ENCODE measurements at places on chromosomes 3 and 15.

DNA sequence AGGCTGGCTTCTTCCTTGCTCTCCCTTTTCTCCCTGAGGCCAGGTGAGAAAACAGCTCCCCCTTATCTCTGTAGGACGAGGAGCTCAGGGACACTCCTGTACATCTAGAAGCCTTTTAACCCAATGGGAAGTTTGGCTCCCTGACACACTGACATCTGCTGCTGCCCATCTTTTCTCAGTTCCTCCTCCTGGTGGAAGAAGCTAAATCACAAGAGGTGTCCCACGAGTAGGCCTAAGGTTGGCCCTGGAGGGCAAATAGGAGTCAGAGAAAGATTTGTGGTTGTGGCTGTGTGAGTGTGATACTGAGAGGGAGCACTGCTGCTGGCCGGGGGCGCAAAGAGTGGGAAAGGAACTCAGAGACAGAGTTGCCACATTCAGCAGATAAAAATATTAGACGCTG, 49.5 kb downstream of the ARHGAP31 start:
- no peak for DNase-seq

- DNase-seq, result no peak
Measured at GRCh38 chr15:33860754-33861153, 107.5 kb upstream of the CHRM5 start.

DNA sequence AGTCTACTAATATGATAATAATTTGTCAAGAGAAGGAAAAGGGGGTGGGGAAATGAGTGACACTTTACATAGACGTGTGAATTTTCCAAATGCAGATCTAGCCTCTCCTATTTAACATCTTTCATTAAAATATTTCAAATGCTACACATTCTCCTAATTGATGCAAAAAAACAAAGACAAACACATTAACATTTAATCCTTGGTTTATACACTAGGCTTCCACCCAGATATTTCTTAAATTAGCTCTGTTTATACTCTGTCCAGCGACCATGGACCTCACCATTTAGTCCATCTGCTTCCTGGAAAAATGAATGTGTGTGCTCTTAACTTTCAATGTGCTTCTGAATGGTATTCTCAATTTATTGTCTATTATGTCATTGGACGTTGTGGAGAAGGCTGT, 409.9 kb downstream of the LSAMP start:
- DNase-seq, result no peak

DNA sequence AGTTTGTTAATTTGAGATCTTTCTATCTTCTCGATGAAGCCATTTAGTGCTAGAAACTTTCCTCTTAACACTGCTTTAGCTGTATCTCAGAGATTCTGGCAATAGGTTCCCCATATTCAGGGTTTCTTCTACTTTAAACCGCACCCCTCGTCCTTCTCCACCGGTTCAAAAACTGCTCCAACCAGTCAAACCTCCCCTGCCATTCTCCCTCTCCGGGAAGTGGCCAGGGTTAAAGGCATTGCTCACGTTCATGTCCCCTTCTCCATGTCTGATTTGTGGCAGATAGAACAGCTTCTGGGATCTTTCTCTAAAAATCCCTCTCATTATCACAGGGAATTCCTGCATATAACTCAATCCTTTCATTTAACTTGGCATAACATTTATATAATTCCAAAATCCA, 14.4 kb downstream of the ALDH1L1 start:
- DNase-seq, result no peak

DNA sequence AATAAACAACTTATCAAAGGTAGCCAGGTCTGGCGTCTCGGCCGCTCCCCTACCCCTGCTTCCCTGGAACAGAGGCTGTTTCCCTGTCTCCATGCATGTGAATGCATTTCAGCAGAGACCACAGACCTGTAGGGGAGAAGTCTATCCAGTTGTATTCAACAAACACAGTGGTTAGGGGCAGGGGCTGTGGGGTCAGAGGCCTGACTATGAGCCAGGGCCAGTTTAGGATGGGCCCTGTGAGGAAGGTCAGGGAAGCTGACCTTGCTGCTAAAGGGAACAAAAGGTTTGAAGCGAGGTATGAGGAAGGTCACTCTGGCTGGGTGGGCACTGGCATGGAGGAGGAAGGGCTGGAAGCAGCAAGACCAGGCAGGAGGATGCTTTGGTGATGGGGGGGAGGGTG, 184.6 kb downstream of the XXYLT1 start:
- DNase-seq, result no peak

GRCh38 chr15:90058308-90058707, 44.0 kb downstream of the IDH2 start:
- no peak for DNase-seq

DNA sequence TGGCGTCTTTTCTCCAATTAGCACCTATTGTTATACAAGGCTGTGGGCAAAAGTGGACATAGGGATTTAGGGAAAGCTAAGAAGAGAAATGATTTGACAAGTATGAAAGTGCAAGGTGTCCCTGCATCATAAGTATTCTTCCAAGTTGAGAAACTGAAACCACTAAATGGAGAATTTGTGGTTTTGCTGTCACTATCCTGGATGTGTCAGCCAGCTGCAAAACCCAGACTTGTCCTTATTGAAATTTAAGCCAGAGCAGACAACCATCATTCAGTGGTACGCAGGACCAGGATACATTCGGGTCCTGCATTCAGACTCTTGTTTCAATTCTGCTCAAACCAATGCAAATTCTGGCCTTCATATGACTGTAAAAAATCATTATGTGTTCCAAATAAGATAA, 384.8 kb upstream of the TGFBR2 start:
- no peak for DNase-seq

DNA sequence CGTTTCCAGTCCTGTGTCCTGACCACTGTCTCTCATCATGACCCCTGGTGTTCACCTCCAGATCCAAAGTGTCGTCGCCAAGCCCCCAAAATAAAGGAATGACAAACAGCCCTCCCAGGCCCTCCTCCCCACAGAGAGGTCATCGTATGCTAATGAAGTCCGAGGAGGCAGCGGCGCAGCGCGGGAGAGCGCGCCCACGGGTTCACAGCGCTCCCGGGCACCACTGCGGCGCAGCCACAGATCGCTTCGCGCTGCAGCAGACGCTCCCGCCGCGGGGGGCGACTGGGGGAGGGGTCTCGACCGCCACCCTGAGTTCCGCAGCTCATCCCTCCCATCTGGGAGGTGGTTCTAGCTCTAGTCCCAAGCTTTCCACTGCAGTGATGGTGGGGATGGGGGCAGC, 1.3 kb downstream of the DGKG start:
- DNase-seq, result peak; percentile 33

DNA sequence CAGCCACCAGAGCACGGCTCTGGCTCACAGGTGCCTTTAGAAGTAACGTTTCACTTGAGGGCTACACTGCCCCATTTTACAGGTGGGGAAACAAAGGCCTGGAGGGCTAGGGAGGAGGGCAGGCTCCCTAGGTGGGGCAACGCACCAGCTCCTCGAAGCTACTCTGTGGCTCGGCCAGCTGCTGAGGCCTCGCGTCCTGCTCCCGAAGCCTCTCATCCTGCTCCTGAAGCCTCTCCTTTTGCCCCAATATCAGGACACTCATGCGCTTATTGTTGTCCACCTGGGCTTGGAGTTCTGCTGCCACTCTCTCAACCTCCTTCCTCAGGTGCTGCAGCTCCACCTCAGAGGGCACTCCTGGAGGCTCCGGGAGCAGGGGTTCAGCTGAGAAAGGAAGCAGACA, 28.2 kb upstream of the OR4F6 start:
- no peak for DNase-seq

GRCh38 chr3:82783194-82783593, 1021.7 kb upstream of the GBE1 start:
- no peak for DNase-seq

DNA sequence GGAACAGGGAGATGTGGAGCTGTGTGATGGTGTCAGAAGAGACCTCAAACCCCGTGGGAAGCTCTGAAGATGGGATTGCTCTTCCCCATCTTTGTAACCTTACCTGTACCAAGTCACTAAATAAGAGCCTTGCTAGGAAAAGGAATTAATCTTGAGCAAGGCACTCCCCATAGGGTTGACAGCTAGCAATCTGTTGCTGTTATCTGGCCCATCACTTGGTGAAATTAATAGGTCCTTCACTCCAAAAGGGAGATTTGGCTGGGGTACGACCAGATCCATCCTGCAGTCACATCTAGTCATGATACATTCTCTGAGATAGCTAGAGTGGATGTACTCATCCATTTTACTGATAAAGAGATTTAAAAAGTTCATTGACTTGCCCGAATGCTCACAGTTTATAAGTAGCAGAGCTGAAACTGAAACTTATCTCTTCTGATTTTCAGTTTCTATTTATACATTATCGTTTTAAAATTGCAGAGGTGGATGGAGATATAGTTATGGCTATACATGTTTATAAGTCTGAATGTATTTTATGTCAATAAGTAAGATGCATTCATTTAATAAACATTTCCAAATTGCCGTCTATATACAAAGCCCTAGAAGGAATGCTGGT, 299.1 kb upstream of the MCTP2 start:
- DNase-seq, result no peak

- DNase-seq, result no peak
Measured at GRCh38 chr15:61759639-61760038, 300.6 kb downstream of the VPS13C start.

GRCh38 chr3:195060531-195061291, 210.2 kb downstream of the XXYLT1 start:
- no peak for DNase-seq

- DNase-seq, result no peak
Measured at GRCh38 chr3:173255555-173255954, 114.5 kb upstream of the SPATA16 start.

- DNase-seq, result no peak
Measured at GRCh38 chr3:97291901-97292300, 472.7 kb upstream of the ARL6 start.

DNA sequence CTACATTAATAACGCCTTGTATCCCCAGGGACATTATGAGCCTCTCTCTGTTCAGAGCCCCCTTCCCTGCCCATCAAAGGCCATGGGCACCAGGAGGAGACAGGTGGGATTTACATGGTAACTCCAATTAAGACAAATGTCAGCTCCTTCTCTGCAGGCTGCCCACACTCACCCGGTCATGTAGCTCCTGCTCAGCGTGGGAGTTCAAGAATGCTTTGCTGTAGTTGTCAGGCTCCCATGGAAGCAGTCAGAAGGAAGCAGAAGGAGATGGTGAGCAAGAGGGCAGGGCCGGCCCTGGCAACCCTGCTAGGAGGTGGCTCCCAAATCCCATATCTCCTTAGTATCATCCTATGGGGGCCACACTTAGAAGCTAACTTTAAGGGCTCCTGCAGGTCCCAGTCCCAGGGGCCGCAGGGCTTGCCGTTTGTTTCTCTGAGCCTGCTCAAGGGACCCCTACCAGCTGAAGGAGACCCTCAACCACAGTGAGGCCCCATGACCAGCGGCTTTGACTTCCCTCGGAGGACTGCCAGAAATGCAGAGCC, 218.4 kb upstream of the TLE3 start:
- no peak for DNase-seq

GRCh38 chr3:171984883-171985282, 54.5 kb upstream of the FNDC3B start:
- DNase-seq, result no peak

DNA sequence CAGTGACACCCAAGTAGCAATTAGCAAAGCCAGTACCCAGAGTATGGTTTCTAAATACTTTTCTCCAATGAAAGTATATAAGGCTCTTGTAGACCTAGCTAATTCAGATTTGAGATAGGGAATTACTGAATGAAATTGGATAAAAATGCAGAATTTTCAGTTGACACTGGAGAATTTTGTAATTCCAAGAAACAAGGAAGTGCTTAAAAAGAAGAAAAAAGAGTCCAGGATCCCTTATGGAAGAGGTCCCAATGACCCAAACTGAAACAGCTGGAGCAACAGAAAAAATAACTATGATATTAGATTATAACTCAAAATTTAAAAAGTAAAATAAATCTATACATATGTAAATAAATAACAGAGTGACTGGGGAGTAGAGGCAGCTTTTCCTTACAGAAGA, 335.2 kb downstream of the C3orf38 start:
- no peak for DNase-seq

- DNase-seq, result no peak
Measured at GRCh38 chr15:60975218-60975617, 253.9 kb downstream of the RORA start.

DNA sequence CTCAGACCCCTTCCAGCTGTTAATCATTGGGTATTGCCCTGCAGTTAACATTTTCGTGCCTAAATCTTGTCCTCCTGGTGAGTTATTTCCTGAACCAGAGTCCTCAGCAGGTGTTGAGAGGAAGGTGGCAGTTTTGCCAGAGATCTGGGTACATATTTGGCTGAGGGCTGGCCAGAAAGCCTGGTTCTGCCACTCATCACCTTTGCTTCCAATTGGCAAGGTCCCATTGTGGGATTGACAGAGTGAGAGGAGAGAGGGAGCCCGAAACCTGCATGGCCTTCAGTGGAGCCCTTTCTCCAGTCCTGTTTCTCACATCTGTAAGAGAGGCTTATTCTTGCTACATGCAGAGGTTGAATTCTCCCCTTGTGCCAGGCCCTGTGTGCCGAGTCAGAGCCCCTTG, 8.9 kb upstream of the TKT start:
- no peak for DNase-seq

GRCh38 chr3:113193288-113193687, 18.1 kb upstream of the BOC start:
- DNase-seq, result no peak

- DNase-seq, result no peak
Measured at GRCh38 chr15:82933576-82933975, 18.9 kb downstream of the HOMER2 start.

DNA sequence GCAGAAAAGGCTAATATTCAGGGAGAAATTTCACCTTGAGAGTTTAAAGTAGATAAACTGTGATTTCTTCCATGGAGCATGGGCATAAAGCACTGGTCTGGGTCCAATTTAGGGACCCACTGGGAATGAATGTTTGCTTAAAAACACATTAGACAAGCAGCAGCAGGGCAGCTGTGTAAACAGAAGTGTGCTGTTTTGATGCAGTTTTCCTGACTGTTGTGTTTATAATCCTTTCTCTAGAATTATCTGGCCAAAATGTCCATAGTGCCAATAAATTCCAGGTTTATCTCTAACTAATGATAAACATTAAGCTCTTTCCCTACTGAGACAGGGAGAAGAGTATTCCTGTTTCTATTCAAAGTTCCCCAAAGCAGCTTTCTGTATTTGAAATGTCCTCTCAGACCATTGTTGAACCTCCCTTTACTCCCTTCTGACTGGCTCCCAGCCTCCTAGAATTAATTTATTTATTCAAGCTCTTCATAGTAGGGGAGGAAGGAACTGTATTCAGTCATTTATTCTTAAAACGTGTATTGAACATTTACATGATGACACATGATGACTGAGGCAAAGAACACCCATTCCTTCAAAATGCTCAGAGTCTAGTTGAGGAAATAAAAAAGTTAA, 7.0 kb upstream of the TM4SF18 start:
- no peak for DNase-seq

DNA sequence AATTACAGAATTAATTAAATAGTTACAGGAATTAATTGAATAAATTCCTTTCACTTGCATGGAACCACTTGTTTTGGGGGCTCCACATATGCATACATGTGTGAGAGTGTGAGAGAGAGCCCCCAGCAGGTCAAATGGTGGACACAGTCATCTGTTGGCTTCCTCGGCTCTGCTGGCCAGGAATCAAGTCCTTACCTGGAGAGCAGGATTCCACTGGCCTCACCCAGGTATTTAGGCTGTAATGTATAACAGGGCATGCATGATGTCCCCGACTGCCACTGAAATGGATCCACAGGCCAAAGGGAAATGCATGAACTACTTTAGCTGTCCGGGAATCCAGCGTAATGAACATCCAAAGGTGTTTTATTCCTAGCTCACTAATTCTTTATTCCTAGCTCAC, 139.7 kb upstream of the SMAD3 start:
- no peak for DNase-seq

Data from NCI-H2107 (cell line).